ENCODE measurements at places on chromosomes 3 and 15.

DNA sequence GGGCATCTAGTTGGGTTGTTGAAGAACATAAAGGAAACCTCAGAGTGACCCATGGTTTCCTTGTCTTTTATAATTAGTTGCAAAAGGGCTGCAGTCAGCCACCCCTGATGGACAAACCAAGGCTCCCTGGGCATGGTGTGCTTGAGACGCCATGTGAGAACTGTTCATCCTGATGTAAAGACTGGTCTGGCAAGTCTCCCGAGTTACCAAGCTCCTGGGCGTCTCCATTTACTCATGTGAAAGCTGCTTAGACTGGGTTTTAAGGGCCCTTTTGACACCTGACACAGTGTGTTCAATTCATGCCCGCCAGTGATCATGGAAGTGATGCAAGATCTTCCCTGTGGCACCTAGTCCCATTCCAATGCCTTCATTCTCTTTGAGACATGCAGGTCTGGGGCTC, 49.4 kb downstream of the GRK7 start:
- no peak for DNase-seq

- DNase-seq: no peak
Measured at GRCh38 chr3:63064209-63064755, 189.1 kb upstream of the CADPS start.

GRCh38 chr3:179513862-179514261, 48.9 kb upstream of the ACTL6A start:
- no peak for DNase-seq

DNA sequence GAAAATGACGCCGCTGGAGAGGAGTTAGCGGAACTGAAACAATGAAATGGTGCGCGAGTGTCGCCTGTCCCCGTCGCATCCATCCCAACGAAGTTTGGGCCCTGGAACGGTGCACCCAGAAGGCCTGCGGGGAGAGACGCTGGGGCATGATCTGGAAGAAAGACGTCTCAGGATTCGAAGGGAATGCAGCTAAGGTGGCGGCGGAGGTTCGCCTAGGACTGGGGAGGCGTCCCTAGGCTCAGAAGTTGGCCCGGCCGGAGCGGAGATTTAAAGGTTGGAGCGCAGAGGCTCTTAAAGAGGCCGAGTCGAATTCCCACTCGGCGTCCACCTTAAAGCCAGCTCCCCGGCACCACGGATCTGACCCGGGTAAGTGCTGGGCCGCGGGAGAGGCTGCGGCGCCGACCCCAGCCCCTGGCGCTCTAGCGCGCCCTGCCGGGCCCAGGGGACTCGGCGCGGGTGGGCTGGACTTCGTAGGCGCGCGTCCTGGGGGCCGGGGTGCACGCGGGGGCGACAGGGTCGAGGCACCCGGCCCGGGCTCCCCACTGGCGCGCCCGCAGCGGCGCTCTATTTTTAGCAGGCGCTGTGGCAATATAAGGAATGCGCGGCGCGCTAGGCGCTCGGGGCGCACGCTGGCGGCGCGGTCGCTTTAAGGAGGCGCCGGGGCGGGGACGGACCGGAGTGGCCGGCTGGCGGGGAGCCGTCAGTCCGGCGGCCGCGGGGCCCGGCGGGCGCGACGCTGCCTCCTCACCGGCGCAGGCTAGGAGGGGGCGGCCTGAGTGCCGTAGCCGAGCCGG, at the start of gene MRAS:
TSS of gene MRAS (plus strand) at position 620 of the 794 bp plus-strand sequence. CDS start 24,305 bp downstream, outside the sequence.
- no peak for DNase-seq

- DNase-seq: no peak
Measured at GRCh38 chr3:48226939-48227338, 3.6 kb downstream of the CAMP start.

DNA sequence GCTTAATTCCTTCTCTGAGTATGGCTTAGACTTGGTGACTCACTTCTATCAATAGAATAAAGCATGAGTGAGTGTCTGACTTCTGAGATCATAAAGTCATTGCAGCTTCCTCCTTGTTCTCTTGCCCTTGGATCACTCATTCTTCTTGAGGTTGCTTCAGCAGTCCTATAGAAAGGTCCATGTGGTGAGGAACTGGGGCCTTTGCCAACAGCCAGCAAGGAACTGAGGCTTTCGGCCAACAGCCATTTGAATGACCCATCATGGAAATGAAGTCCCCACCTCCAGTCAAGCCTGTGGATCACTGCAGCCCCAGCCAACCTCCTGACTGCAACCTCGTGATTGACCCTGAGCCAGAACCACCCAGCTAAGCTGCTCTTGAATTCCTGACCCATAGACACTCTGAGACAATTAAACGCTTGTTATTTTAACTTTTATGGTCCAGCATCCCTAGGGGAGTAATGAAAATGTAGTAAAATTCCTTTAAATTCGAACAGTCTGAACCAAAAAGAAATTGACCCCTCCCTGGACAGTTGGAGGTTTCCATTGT, 84.5 kb downstream of the WDR76 start:
- no peak for DNase-seq

- no peak for DNase-seq
Measured at GRCh38 chr3:38070013-38070412, 31.0 kb downstream of the DLEC1 start.

DNA sequence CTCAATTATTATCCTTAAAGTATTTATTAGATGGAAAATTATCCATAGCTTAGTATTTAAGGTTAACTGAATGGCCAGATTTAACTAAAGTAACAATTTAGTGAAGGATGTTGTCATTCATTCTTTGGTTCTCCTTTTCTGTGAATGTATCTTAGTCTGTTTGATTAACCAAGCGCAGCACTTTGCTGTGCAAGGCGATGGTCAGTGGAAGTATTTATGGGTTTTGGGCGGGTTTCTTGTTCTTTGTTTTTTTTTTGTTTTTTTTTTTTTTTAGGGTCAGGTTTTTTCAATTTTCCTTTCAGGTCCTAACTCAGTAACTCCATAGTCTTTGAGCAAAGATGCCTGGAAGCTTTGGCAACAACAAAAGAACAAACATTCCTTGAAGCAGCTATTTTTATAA, 328.8 kb downstream of the PTPRG start:
- DNase-seq: no peak

- DNase-seq: no peak
Measured at GRCh38 chr3:194245975-194246561, 105.1 kb downstream of the CPN2 start.

DNA sequence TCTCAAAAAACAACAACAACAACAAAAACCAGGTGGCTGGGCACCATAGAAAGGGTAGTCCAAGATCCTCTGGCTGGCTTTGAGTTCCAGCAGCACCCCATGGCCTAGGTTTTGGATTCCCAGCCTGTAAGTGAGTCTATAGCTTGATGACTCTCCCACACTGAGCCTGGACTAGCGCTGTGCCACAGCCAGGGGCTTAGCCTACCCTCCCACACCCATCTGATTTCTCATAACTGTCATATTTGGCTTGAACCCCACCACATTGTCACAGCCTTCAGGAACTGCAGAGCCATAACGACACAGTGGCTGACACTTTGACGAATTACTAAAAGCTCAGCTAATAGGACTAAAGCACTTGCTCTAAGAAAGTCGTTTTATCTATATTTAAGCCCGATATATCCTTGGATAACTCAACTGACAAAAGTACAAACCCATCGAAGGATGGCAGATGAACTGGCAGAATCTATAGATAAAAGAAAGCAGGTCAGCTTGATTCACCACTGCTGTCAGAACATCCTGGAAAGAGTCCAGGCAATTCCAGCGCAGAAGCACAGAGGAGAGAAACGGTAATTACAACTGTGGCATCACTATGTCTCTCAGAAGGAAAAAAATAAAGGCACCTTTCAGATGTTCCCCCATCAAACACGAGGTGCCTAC, 62.1 kb downstream of the HOMER2 start:
- no peak for DNase-seq

Data from CMK (cell line).